ENCODE measurements at places on chromosomes 6 and 20.

DNA sequence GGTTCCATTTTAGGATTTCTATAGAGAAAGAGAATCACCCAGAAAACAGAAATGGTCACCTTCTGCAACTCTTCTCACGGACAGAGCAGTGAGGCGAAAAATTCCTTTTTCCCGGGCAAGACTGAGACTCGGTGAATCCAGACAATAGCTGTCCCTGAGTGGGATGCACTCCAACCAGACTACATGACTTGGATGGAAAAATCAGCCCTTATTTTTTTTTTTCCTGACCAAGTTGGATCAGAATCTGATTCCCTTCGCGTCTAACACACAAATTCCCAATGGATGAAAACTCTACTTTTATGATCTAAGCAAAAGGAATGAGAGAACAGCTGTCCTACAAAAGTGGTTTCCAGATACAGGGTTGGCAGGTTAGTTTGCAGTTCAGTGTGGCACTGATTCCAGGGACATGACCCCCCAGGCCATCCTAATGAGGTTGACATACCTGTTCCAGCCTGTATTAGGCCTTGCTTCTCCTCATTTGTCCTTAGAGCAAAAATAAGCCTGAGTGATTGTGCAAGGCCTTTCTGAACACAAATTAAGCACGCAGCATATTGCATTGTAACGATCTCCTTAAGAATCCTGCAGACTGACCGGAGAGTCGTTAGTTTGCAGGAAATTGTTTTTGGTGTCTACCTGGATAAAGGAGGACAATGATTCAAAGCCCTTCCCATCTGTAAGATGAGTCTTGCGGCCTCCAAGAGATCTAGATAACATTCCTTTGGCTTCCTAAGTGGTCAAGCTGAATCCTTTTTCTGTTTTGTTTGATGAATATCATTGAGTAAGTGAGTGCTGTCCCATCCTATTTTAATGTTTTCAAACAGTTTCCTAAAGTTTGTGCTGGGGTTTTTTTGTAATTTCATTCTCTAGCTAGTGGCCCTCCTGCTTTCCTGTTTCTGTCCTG, 1.5 kb upstream of the NEDD9 start:
- DNase-seq, result no peak

- no peak for DNase-seq
Observed at GRCh38 chr20:40849456-40849855, 160.4 kb upstream of the MAFB start.

- DNase-seq, result no peak
Observed at GRCh38 chr6:34390531-34391472, 1.7 kb downstream of the NUDT3 start.

GRCh38 chr6:106988664-106989063, 14.1 kb upstream of the CD24 start:
- DNase-seq, result no peak

DNA sequence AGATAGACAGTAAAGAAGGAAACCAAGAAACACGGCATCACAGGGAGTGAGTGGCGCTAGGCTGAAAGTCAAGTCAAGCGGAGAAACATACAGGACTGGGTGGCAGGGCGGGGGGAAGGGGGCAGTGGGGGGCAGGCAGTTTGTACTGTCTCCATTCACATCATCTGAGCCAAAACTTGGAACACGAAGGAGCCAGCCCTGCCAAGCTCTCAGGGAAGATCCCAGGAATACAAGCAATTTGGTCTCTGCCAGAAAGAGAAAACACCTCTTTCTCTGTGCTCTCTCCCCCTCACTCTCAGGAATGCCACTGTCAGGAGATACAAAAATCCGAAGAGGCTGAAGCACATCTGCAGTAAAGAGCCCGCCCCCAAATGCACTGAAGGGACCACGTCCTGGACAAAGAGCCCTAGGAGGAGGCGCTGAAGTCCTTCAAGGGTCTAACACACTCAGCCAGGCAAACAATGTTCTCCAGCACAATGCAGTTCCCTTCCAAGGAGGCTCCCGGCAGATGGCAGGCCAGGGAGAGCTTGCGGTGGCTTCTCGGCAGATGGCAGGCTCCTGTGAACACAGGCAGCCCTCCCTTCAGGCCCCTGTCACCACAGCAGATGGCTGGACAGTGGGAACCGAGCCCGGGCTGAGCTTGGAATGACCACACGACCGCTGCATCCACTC, 90.0 kb downstream of the ATP9A start:
- DNase-seq, result no peak

GRCh38 chr20:47725248-47725973, 59.9 kb downstream of the SULF2 start:
- DNase-seq, result peak; percentile 69

GRCh38 chr6:112044196-112044595, 9.7 kb upstream of the CCN6 start:
- DNase-seq, result no peak

DNA sequence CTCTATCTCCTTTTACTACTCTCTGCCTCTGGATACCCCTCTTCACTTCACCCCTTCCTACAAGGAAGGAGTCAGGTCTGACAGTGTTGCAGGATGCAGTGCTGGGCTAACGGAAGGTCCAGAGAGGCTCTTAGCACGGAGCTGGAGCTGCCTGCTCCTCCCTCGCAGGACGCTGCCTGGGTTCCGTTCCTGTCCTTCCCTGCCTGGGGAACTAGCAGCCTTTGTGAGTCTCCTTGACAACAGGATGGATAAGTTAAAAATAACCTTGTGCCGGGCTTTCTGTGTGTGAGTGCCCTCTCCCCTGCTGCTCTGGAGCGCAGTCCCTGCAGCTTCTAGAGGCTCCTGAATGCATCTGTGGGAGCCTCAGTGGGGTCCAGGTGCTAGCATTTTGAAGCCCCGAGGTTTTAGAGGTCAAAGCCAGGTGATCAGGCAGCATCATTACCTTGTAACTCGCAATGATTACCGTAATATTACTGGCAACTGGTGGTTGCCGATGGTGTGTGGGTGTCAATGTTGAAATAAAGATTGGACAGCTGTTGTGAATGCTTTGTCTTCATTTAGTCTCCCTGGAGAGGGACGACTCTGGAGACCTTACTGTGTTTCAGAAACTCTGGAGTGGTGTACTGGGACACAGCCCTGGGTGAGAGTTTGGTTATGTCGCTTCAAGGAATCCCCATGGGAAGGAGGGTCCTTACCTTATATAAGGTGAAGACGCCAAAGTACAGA, 44.4 kb downstream of the CDS2 start:
- no peak for DNase-seq

GRCh38 chr6:31528821-31529328, at the start of gene MCCD1:
TSS of gene MCCD1 (plus strand) at chr6:31528962. CDS start at chr6:31529015, 53 bp downstream.
- DNase-seq, result no peak

GRCh38 chr6:35021004-35021403, 120.1 kb downstream of the TCP11 start:
- no peak for DNase-seq

DNA sequence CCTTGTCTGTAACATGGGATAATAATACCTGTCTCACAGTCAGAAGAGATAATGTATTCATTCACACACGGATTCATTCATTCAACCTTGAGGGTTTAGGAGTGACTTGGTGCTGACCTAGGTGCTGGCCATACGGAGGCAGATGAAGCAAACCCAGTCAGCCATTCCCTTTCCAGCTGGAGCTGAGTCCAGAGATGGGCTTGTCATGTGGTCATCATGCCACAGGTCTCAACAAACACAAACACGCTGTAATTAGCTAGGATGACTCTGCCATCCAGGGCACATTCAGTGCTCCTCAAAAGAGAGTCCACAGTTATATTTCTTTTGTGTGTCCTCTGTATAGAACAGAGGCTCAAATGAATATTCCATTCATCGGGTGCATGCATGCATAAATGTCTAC, 19.5 kb upstream of the PRELID3B start:
- DNase-seq, result no peak

DNA sequence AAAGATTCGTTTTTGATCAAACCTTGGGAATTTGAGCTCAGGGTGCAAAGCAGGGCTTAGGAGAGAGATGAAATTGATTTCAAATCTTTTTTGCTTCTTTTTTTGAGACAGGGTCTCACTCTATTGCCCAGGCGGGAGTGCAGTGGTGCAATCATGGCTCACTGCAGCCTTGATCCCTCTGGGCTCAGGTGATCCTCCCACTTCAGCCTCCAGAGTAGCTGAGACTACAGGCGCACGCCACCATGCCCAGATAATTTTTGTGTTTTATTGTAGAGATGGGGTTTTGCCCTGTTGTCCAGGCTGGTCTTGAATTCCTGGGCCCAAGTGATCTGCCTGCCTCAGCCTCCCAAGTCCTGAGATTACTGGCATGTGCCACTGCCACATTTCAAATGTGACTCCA, 58.7 kb downstream of the DOK5 start:
- DNase-seq, result no peak

DNA sequence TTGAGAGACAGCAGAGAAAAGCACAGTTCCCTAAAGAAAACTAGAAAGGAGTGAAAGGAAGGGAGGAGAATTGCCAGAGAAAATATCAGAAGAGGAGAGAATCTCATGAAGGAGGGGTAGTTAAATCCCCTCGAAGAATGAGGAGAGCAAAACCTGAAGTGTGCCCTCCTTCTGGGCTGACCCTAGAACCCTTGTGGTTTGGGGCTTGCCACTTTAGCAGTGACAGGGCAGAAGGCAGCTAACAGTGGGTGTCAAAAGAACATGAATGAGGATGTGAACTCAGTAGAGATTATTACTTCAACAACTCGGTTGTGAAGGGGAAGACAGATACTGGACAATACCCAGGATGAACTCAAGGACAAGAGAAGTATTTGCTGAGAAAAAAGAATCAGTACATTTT, 73.6 kb downstream of the RALGAPA2 start:
- DNase-seq, result no peak

DNA sequence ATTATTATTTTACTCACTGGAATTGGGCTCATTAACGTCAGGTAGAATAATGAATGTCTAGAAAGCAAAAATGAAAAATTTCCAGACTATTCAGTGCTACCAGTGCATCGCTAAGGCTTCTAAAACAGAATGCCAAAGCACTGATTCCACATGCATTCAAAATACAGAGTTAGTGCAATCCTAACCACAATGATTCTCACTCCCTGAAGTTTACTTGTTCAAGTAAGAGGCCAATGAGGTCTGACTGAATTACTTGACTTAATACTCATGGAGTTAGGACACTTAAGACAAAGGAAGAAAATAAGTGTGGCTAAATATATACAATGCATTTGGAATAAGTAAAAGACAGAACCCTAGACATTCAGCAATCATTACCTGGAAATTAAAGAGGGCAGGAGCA, 220.5 kb downstream of the PKHD1 start:
- DNase-seq, result no peak

DNA sequence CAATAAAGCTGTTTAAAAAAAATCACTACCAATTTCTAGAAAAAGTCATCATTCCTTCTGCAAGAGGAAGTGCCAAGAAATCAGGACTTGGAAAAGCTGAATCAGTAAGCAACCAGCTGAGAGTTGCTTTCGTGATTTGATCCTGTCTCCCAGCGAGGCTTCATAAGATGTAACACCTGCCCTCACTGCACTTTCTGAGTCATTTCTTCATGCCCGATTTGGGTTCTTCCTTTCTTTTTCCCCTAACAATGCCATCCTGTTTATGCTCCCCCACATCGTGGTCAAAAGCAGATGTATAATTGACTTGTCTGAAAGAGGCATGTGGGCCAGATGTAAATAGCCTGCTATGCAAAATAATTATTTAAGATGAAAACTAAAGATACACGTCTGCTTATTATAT, 52.1 kb downstream of the RIPOR2 start:
- DNase-seq, result peak; percentile 23

DNA sequence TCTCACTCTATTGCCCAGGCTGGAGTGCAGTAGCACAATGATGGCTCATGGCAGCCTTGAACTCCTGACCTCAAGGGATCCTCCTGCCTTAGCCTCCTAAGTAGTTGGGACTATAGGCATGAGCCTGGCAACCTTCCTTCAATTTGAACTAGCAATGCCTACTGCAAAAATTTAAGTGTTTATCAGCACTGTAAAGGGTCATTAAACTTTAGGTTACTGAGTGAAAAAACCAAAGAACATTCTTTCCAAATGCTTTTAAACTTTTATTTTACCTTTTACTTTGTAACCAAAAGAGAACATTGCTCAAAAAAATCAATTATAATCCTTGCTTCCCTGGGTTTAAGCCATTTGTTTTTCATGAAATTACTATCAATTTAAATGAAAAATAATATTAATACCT, 101.0 kb upstream of the NHSL1 start:
- no peak for DNase-seq

- no peak for DNase-seq
Observed at GRCh38 chr6:56524891-56525703, 117.6 kb downstream of the DST start.

DNA sequence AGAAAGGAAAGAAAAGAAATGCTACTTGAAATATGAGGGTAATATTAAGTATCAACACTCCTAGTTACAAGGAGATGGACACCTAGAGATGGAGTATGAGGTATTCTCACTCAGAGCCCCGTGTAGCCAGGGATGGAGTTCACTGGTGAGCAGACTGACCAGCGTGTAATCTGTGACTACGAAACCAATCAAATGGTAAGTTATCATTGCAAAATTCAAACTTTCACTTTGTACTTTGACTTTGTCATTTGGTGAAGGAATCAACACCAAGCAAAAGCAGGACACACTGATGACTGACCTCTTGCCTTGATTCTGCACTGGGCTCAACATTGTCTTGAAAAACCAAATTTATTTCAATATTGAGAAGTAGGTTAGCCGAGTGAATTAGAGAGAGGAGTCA, 51.8 kb downstream of the DCDC2 start:
- DNase-seq, result no peak

- no peak for DNase-seq
Observed at GRCh38 chr6:7621761-7622160, 31.8 kb downstream of the SNRNP48 start.

DNA sequence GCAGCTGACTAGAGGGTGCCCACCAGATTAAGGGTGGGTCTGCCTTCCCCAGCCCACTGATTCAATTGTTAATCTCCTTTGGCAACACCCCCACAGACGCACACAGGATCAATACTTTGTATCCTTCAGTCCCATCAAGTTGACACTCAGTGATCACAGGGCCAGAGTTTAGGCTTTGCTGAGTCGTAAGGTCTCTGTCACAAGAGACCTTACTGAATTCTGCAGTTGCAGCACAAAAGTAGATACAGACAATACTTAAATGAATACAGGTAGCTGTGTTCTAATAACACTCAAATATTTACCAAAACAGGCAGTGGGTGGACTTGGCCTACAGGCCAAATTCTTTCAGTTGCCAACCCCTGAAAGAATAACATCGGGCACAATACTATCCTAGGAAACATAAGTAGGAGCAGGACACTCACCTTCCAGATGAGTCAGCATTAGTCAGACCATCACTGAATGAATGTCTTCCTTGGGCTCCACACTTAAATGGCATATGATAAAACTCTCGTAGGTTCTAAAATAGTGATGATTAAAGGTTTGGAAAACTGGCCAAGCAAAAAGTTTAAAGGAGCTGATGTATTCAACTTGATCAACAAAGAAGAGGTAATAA, 190.0 kb downstream of the UBE3D start:
- DNase-seq, result no peak

DNA sequence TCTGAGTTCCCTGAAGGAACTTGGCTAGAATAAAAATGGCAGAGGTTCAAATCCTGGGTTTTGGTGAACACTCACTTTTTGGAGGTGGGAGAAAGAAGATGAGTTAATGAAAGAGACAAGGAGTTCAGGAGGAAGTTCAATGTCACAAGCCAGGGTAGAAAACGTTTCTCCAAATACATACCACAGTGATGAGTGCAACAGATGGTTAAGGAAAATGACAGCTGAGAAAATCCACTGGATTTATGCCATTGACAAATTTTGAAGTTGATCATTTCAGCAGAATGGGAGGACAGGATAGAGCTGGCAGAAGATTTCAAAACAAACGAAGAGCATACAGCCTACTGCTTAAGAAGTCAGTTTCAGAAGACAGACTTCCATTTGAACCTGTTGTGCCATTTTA, 122.7 kb downstream of the GFRAL start:
- DNase-seq, result no peak

GRCh38 chr6:15811107-15811506, 148.3 kb upstream of the DTNBP1 start:
- no peak for DNase-seq

GRCh38 chr6:146515212-146515611, 28.4 kb upstream of the RAB32 start:
- DNase-seq, result no peak

Measured in stimulated activated CD8-positive, alpha-beta memory T cell treated with anti-CD3 and anti-CD28 coated beads, Interleukin-15, amount 100 ng/mL, for 48 hours (primary cell).